Stimulated activated CD4-positive, alpha-beta T cell treated with anti-CD3 and anti-CD28 coated beads, Interleukin-15, amount 100 ng/mL, for 1 hour (primary cell): ENCODE measurements at places on chromosomes 16 and 17.

- DNase-seq = no peak
Observed at GRCh38 chr16:2775765-2776499, 1.1 kb downstream of the ELOB start.

GRCh38 chr17:75723171-75723930 lies 2.1 kb downstream of the ITGB4 start:
- DNase-seq = no peak

DNA sequence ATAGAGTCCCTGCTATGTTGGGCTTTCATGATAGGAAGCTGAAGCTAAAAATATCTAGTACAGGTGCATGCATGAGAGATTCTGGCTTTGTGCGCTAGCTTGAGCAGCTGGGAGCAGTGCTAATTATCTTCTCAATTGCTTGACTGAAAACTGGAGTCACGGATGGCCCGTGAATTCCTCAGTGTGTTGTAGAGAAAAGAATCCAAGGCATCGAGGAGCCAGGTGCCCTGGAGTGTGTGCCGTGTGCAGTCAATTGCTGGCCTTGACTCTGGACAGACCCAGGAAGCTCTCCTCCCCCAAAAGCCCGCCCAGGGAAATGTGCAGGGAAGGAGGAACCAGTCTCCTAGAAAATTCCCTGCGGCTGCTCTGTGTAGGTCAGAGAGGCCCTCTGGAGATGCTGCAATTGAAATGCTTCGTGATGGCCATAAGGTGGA lies 14.2 kb downstream of the LGALS3BP start:
- DNase-seq = no peak

GRCh38 chr16:84925773-84926372 lies 85.5 kb downstream of the ZDHHC7 start:
- no peak for DNase-seq

- no peak for DNase-seq
Observed at GRCh38 chr17:48563867-48564187, 14.3 kb downstream of the HOXB4 start.

GRCh38 chr17:49213399-49213798 lies 2.9 kb downstream of the ABI3 start:
- DNase-seq = no peak

- DNase-seq = no peak
Observed at GRCh38 chr17:61285526-61286320, 113.9 kb upstream of the TBX2 start.

DNA sequence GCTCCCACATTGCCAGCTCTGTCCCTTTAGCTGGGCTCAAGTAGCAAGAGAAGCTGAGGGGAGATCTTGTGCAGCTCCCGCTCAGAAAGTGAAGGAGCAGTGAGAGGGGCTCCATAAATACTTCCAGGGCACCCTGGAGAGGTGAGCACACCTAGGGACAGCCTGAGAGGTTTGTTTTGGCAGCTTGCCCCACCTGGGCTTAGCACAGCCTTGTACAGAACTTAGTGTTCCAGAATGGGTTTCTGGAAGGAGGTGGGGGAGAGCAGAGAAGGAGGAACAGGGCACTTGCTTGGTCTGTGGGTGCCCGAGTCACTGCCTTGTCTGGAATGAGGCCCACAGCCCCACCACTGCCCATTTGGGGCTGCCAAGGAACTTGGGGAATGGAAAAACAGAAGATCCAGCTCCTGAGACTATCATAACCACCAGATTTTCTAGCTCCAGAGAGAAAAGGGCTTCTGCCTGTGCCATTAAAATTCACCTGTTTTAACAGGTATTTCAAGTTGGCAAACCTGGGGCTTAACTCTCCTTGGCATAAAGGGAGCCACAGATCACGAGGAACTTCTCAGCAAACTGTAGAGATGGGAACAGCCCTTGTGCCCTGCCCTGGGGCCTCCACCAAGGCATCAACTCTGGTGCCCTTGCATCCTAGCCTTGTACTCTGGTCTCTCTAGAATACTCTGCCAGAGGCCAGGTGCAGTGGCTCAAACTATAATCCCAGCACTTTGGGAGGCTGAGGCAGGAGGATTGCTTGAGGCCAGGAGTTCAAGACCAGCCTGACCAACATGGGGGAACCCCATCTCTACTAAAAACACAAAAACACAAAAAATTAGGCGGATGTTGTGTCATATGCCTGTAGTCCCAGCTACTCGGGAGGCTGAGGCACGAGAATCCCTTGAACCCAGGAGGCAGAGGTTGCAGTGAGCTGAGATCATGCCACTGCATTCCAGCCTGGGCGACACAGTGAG lies 1.9 kb downstream of the PRR15L start:
- no peak for DNase-seq

- DNase-seq = no peak
Observed at GRCh38 chr17:38556239-38556638, 49.5 kb downstream of the SRCIN1 start.

DNA sequence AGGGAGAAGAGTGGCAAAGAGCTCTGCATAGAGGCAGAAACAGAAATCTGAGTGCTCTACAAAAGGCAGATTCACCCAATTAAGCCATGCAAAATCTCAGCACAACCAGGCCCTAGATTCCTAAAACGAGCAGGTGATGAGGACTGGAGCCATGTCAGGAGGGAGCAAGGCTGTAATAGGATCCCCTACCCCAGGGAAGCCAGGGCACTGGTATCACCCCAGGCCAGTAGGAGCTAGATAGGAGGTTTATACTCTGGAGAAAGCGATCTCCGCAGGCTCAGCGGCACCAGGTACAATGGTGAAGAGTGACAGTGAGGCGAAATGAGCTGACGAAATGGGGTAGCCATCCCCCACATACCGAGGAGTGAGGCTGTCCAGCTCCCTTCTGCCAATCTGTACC lies 171.5 kb downstream of the PARN start:
- DNase-seq = no peak

DNA sequence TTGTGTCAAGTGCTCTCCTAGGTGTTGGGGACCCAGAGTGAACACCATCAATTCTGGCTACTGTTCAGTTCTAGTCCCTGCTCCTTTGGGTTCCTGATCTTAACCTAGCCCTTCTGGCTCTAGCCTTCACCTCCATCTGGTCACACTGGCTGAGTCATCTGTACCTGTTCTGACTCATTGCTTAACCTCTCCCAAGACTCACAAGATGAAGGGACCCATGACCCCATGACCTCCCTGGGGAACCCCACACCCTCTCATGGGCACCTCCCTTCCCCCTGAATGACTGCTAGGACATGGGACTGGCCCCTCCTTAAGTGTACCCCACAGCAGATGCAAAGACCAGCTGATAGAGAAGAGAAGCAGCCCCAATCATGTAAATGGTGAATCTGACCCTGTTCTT lies 345.8 kb upstream of the CDH5 start:
- DNase-seq = no peak

GRCh38 chr17:49456183-49456965 lies 38.7 kb upstream of the NGFR start:
- no peak for DNase-seq

DNA sequence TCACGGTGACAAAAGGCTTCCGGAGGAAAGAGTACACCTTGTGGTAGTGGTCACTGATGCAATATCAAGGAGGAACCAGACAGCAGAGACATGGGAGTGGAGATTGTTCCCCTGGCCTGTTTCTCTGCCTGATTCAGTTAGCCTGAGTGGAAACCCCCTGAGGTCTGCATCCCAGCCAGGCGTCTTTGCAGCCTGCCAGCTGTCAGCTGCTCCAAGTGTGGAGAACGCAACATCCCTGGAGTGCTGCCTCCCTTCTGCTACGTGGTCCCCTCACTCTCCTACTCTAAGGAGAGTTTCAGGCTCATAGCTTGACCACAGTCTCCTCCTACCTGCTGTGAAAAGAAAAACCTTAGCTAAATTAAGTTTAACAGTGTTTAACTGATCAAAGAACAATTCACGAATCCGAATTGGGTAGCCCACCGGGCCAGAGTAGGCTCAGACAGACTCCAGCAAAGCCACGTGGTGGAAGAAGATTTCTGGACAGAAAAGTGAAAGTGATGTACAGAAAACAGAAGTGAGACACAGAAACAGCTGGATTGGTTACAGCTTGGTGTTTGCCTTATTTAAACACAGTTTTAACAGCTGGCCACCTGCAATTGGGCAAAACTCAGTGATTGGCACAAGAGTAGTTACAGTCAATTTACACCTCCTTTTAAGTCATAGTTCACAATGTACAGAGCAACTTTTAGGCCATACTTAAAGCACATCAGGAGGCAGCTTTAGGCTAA lies 188.6 kb downstream of the DNAH9 start:
- no peak for DNase-seq

DNA sequence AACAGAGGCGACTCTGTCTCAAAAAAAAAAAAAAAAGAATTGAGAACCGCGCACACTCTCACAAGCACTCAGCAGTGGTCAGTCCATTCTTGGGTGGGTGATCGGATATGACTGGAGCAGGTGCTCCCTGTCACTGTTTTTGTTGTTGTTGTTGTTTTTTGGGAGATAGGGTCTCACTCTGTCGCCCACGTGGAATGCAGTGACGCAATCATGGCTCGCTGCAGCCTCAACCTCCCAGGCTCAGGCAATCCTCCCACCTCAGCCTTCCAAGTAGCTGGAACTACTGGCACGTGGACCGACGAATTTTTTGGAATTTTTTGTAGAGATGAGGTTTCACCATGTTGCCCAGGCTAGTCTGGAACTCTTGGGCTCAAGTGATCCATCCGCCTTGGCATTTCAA lies 30.0 kb downstream of the RAB11FIP3 start:
- DNase-seq = no peak

- DNase-seq = no peak
Observed at GRCh38 chr17:60372790-60373483, 19.0 kb downstream of the USP32 start.

DNA sequence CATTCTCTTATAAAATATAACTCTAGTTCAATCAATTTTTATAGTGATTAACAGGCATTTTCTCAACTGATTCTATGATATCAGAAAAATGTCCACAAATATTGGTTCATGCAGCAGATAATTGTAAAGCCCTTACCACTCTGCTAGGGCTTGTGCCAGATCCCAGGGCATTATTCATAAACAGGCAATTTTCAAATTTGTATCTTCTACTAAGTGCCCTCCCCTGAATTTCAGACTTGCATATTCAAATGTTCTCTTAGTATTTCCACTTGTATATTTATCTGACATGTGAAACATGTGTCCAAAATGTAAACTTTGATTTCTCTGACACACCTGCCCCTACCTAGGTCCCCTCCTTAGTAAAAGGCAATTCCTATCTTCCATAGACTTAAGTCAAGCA lies 9.3 kb downstream of the CPHXL2 start:
- DNase-seq = no peak

DNA sequence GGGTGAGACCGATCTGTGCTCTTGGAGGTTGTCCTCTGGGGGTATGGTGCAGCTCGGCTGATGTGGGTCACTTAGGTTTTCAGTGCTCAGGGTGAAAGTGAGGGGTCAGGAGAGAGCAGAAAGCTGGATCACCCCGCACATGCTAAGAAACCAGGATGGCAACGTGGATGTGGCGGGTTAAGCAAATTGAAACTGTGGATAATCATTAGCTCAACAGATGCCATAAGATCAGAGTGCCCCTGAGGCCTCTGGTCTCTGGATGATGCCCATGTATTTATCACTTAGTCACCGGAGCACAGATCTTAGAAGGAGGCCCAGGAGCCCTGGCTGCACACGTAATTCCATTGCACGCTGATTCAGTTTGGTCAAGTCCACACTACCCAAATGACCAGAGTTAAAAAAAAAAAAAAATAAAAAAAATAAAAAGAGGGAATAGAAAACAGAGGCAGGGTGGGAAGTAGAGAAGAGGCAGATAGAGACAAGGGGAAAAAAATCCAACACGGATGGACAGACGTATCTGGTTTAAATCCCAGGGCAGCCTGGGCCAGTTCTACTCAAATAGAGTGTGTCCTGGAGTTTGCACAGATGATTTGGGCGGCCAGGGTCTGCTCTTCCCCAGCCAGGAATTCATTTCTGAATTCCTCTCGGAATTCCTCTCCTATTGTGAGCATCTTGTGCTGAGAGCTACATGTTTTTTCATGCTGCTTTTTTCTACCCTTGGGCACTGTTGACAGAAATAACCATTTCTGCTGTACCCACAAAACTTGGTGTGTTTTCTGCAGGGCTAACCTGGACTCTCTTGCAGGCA lies 378.3 kb downstream of the CPPED1 start:
- no peak for DNase-seq

DNA sequence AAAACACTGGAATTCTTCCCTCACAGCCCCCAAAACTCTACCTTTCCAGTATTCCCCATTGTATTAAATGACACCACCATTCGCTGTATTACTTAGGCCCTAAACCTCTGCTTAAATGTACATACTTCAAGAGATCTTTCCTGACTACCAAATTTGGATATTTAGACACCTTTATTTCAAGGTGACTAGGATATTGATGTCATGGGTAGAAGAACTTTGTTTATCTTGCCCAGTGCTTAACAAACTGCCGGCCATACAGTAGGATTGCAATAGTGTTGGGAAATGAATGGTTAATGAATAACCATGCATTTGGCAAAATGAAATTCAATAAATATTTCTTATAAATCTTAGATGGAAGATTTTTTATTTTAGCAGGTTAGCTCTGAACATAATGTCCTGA lies 86.2 kb upstream of the CA10 start:
- DNase-seq = no peak

DNA sequence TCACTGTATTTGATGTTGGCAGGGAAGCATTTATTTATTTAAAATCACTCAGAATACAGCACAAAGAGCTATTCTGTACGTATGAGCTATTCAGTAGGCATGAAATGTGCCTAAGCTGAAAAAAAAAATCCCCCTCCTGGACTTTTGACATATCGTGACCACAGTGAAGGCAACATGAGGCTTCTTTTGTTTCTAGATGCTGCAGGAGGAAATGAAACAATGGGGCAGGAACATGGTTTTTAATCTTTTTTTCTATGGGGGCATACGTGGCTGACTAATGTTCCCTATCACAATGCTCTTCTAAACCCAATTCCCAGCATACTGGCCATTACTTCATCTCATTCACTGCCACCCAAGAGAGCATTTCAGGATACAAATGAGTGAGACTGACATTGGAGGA lies 191.0 kb upstream of the PMFBP1 start:
- DNase-seq = no peak

- no peak for DNase-seq
Observed at GRCh38 chr17:44424828-44425461, 35.5 kb upstream of the ITGA2B start.

DNA sequence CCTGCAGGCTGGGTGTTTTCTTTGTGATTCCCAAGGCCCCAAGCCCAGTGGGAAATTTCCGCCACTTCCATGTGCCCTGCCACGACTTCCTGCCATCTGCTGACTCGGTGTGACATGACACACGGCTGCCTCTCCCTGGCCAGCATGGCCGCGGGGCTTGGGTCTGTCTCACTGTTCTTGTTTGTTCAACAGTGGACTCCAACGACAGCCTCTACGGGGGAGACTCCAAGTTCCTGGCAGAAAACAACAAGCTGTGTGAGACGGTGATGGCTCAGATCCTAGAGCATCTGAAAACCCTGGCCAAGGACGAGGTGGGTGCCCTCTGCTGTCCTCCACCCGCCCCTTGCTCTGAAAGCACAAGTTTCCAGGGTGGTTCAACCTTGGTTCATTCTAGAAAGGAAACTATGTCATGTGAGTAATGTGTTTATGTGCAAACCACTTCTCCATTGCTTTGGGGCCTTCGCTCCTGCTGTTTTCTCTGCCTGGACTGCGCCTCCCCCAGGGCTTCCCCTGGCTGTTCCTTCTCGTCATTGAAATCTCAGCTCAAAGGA lies 26.8 kb downstream of the KNOP1 start:
- no peak for DNase-seq
